ENCODE measurements at places on chromosomes 2 and 18.

DNA sequence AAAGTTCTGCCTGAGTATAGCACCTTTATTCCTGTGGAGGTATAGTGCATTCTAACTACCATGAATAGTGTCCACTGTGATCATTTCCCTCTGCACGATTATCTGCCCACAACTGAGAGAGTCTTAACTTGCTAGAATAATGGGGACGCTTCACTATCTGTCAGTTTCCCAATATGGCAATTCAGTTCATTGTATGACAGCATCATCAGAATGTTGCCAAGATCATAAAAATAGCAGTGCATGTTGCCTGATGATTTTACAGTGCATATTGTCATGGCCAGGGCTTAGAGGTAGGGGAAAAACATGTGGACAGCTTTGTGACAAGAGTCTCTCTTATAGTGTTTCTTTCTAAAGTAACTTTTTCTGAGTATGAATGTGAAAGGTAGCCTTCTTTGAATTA, 6.1 kb downstream of the RASGRP3 start:
- no peak for DNase-seq

- DNase-seq, result no peak
Observed at GRCh38 chr2:126886916-126887280, 11.8 kb upstream of the TEX51 start.

- no peak for DNase-seq
Observed at GRCh38 chr2:79857888-79858287, 345.0 kb downstream of the CTNNA2 start.

- no peak for DNase-seq
Observed at GRCh38 chr2:174334781-174335251, at the start of gene SP9. Gene SP9, plus strand, starts transcription at chr2:174334954. Its CDS starts 139 bp downstream, at chr2:174335093.

DNA sequence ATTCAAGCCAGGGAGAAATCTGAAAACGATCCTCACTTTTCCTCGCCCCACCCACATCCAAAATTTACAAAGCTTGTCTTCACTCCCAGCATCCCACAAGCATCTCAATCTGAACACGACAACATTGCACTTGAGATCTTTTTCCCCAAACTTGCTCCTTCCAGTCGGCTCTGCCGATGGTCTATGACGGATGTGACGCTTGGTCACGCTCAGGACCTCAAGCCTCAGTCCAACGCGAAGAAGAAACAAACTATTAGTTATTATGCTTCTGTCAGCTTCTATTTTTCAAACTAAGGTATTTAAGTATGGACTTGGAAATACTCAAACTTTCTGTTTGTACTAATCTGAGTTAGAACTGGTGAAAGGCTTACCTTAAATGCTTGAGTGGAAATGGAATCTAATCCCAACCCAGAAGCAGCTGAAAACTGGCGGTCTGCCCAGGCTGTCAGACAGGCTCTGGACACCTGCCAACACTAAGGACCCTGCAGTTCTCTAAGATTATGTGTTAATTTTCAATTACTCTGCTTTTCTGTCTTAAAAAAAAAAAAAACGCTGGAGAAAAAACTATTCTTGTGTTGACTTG, 132.1 kb upstream of the DNMT3A start:
- no peak for DNase-seq

DNA sequence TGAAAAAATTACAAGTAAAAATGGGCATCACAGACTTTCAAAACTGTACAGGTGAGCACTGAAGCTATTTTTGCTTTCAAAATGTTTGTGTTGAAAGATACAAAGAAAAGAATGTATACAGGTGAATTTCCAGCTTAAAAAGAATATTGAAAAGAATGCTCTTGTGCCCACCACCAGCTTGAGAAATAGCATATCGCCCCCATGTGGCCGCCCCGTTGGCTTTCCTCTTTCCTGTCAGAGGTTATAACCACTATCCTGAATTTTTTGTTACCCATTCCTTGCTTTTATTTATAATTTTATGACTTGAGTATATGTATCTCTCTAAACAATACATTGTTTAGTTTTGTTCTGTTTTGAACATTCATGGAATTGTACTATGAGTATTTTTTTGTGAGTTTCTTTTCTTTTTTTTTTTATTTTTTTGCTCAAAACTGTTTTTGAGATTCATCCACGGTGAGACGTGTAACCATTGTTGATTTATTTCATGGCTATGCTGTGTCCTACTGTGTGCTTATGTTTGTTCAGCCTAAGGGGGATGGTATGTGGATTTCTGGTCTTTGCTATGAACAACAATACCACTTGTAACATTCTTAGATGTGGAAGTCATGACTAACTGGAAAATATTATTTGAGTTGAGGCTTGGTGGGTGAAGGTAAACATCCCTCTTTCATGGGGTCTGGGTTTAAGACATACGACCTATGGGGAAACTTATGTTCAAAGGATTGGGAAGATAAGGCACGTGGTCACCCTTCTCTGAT, 11.6 kb downstream of the TRPM8 start:
- DNase-seq, result no peak

DNA sequence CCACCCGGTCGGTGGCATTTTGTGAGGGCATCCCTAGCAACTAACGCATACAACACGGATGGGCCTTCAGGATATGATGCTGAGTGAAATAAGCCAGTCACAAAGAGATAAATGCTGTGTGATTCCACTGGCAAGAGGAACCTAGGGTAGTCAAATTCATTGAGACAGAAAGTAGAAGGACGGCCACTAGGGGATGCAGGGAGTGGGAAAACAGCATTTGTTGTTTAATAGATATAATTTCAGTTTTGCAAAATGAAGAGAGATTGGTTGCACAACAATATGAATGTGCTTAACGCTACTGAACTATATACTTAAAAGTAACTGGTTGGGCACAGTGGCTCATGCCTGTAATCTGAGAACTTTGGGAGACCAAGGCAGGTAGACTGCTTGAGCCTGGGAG, 112.9 kb downstream of the AFF3 start:
- DNase-seq, result no peak

DNA sequence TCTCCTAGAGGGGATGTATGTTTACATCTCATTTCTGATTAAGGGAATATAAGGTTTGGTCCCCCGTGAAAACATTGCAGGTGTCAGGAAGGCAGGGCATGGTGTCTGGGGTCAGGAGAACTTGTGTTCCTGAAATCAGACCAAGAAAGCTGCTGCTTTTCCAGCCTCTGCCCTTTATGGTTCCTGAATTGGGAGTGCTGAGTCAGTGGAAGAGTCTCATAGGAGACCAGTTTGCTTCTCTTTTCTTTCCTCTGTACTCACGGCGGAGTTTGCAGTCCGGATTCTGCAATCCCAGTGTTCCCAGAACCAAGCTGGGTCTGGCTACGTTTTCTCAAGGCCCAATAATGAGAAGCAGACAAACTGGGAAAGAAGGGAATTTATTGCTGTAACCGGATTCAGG, 5.1 kb upstream of the MARCO start:
- DNase-seq, result no peak

GRCh38 chr2:127735044-127735443, 33.7 kb downstream of the SFT2D3 start:
- DNase-seq, result no peak

GRCh38 chr2:191894681-191895147, 47.8 kb upstream of the CAVIN2 start:
- DNase-seq, result no peak

GRCh38 chr2:109203246-109204011, 74.4 kb downstream of the SH3RF3 start:
- DNase-seq, result no peak

GRCh38 chr2:88599527-88599926, 27.7 kb downstream of the EIF2AK3 start:
- DNase-seq, result no peak

GRCh38 chr18:3455907-3456685, 6.1 kb downstream of the TGIF1 start:
- DNase-seq, result no peak

GRCh38 chr18:32773382-32773712, 524 bp upstream of the KLHL14 start:
- no peak for DNase-seq

- no peak for DNase-seq
Observed at GRCh38 chr2:208545403-208546042, 138.9 kb downstream of the PTH2R start.

DNA sequence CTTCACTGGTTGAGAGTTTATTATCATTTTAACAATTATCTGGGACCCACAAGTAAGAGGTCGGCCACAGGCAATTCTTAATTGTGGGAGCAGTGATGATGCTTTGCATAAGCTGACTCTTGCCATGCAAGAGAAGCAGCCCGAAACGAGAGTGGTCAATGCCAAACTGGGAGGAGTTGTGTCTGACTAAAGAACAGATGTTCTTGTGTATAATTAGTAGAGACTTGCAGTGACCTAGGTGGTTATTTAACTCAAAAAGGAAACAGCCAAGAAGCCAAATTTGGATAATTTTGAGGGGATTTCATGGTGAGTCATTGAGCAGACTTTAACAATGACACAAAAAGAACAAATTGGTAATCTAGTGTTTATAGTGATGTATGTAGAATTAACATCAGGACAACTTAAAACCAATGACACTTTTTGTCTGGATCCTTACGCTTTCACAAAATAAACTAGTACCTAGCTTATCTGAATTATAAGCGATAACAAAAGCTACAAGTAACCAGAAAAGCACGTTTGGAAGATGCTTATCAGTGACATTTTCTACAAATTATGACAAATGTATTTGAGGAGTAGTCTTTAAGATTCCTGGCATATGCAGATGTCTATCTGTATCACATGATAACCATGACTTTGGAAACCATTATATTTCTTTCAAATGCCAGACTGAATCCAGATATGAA, 184.7 kb upstream of the DLGAP1 start:
- no peak for DNase-seq

DNA sequence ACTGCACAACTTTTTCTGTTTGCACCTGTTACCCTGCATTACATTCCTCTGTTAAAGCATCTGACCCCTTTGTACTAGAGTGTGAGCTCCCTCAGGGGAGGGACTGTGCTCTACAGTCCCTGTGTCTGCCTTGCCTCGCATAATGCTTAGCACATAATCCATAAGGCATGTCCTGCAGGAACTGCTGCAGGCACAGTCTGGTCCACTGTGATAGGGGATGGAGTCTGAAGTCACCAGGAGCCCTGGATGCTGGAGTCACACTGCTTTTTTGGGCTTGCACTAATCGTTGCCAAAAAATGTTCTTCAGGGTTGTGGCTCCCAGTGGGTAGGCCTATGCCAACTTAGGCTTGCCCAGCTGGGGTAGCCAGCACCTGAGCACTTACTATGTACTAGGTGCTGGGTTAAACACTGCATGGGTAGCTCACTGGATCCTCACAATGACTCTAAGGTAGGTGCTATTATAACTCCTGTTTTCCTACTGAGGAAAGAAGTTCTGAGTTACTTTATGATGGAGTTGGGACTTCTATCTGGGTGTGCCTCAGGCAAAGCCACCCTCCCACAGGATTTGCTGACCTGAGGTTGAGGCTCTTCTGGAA, 33.3 kb downstream of the COPS7B start:
- no peak for DNase-seq

DNA sequence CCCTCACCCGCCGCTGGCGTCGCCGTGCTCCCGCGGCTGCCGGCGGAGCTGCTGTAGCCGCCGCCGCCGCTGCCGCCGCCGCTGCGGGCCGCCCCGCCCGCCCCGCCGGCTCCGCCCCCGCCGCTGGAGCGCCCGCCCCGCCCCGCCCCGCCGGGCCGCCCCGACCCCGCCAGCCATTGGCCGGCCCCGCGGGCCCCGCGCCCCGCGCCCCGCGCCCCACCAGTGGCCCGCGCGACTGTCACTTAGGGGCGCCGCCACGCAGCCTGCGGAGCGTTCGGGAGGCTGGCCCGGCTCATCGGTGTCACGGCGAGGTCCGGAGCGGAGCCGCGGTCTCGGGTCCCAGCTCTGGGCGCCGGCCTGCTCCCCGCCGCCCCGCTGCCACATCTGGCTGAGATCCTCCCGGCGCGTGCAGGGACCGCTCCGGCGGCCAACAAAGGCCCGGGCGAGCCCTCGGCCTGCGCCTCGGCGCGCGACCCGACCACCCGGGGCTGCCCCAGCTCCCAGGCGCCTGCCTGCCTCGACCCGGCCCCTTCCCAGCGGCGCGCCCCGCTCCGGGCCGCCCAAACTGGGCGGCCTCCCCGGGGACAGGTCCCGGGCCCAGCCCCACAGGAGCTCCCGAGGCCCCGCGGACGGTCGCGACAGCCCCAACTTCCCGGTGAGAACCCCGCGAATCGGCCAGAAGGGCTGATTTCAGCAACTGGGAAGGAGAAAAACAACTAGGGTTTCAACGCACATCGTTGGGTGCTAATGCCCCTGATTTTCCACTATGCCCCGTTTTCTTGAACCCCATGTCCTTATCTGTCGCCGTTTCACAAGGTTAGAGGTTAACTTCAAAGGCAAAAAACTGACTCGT, at the start of gene MGAT4A:
TSS of gene MGAT4A (minus strand) at position 92 of the 853 bp plus-strand sequence. CDS start 4,800 bp downstream, outside the sequence.
- DNase-seq, result peak; percentile 68

- DNase-seq, result no peak
Observed at GRCh38 chr18:62856294-62856693, 141.0 kb downstream of the PHLPP1 start.

DNA sequence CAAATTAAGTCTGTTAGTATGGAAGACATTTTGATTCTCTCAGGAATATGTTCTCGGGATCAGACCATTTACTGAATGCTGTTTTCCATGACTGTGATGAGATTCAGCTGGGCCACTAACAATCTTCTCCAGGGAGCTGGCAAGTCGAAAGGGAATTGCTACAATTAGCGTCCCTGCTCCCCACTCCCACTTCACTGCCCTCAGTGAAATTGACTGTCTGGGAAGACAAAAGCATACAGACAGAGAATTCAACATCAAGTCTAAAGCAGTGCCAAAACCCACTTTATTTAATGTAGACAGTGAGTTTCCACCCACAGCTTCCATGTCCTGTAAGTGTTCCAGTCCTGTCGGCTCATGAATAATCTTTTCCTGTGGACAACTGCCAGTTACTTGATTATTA, 34.0 kb upstream of the COL3A1 start:
- no peak for DNase-seq

- DNase-seq, result no peak
Observed at GRCh38 chr2:231701456-231702373, 6.6 kb upstream of the PTMA start.

GRCh38 chr18:10291568-10291981, 162.9 kb upstream of the APCDD1 start:
- DNase-seq, result no peak

GRCh38 chr2:189849550-189849949, 65.3 kb downstream of the PMS1 start:
- DNase-seq, result no peak

- DNase-seq, result no peak
Observed at GRCh38 chr2:170533156-170533555, 182.0 kb upstream of the SP5 start.

GRCh38 chr18:72360634-72361033, 183.5 kb downstream of the CBLN2 start:
- no peak for DNase-seq

DNA sequence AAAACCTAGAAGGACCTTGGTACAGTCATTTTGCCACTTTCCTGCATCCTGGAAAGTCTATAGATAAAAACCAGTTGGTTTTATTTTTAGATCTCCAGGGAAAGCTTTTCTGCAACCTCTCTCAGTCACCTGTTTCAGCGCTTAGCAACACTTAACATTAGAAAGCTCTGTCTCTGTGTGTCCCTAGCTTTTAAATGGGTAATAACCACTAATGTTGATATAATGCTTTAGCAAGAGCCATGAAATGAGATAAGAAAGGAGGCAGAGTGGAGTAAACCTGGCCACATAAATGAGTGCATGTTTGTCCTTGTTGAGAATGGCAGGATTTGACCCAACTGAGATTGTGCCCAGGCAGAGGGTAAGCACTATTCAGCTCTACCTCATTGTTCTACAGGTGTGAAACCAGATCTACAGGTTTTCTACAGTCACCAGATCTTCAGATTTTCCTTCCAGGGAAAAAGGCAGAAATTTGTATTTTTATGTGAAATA, 44.8 kb downstream of the MARCHF4 start:
- DNase-seq, result no peak

- DNase-seq, result no peak
Observed at GRCh38 chr2:101568969-101569368, 94.1 kb upstream of the RFX8 start.
